ENCODE measurements at places on chromosomes 2 and 18.

GRCh38 chr2:47334356-47335136 lies 68.4 kb upstream of the MSH2 start:
- DNase-seq, result no peak

DNA sequence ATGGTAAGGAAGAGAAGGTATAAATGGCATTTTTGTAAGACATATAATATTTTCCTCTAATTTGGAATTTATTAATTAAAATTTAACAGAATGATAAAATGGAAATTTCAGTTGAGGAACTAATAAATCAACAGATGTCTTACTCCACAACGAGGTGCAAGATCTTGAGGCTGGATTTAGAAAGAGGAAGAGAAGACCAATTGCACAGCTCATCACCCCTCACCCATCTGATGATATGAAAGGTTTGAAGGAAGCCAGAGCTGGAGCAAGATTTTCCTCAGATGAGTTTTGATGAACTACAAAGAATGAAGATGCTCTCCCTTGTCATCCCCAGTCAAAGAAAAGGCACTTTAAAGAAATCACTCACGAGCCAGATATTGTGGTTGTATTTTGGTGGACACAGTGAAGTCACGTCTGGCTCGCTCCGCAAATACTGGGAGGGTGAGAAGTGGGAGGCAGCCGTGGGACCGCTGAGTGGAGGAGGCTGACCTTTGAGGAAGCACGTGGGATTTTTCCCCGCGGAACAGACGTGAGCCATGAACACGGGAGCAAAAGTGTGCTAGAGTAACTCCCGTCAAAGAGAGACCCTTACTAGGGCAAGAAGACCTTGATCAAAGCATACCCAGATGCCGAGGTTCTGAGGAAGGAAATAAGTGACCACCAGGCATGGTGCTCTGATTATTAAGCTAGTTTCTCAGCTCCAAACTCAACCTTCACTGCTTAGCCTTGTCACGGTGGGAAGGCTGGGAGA lies 511.4 kb downstream of the RNF144A start:
- DNase-seq, result no peak

DNA sequence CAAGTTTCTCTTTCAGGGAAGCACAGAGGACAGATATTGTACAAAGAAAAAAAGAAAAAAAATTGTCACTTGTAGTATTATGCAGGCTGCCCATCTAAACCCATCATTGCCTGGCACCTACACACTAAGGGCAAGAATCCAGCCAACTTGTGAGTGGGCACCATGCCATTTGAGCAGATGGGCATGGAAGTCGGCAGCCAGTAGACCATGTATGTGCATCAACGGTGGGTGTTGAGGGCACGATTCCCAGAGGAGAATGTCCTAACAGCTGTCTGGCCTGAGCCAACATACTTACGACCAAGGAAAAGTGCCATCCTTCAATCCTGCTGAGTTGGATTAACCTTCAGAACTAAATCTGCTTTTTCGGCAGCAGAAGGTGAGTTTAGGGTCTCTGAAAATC lies 63.9 kb downstream of the ARHGAP15 start:
- DNase-seq, result no peak

DNA sequence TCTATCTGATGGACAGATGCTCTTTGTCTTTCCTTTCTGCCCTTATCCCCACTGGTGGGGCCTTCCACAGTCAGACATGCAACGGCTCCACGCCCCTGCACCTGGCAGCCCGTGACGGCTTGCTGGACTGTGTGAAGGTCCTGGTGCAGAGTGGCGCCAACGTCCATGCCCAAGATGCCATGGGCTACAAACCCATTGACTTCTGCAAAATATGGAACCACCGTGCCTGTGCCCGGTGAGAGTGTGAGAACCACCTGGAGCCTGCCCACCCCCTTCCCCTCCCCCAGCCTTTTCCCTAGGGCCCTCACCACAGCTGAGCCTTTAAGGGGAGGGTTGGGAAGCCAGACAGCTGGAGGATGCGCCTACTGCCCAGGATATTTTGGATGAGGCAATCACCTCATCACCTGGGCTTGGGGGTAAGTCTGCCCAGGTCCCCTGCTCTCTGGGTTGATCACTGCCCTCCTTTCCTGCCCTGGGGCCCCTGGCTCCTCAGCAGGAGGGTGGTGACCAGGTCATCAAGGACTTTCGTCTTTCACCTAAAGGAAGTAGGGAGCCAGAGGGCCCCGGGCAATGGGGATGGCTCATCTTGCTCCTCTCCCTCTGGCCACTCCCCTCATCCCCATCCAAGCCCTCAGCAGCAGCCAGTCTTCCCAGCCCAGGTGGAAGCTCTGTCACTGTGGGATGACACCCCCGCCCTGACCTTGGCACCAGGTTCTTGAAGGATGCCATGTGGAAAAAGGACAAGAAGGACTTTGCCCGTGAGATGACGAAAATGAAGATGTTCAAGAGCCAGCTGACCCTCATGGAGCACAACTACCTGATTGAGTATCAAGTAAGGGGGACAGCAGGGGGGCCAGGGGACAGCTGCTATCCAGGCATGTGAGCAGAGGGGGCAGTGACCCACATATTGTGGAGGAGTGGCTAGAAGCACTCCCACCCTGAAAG lies 3.7 kb downstream of the ANKRD53 start:
- no peak for DNase-seq

Measured in HS-5 (cell line).